ENCODE measurements at places on chromosomes 16 and 17.

GRCh38 chr17:13650096-13650675 is 48.5 kb upstream of the HS3ST3A1 start:
- H3K27ac ChIP-seq: no peak overlapping the region
- H3K4me3 ChIP-seq: no peak overlapping the region
- H3K27me3 ChIP-seq: no peaks in the 10 kb centered on the region

GRCh38 chr17:27489045-27489715 is 32.9 kb downstream of the KSR1 start:
- DNase-seq: no peak
- H3K4me1 ChIP-seq: peaks cover 22% of the 10 kb centered on the region
- no peak overlapping the region for H3K4me3 ChIP-seq

DNA sequence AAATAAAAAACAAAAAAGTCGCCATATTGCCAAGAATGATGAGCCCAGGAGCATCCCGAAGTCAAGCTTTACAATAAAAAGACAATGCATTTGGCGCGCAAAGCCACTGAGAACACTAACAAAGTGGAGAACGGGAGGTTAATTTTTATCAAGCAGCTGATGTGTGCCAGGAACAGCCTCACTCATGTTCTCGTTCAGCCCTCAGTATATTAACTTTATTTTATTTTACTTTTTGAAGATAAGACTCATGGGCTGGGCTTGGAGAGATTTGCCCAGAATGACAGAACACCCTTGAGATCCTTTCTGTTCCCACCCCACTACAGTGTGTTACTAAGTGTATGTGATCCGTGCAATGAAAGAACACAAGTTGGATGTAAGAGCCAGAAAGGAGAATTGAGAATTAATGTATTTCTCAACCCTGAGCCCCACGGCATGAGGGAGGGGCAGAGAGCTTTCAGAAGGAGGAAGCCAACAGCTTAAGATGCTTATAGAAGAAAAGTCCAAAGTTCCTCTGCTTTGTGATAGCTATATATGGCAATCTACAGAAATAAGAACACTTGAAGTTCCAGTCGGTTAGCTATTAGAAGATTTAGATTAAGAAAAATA is 48.4 kb downstream of the COTL1 start:
- peaks cover 13% of the 10 kb centered on the region for H3K4me1 ChIP-seq
- H3K27me3 ChIP-seq: no peaks in the 10 kb centered on the region
- no peak overlapping the region for H3K4me3 ChIP-seq
- no peak for DNase-seq
- H3K36me3 ChIP-seq: no peaks in the 10 kb centered on the region
- H3K27ac ChIP-seq: no peak overlapping the region

- no peaks in the 10 kb centered on the region for H3K36me3 ChIP-seq
- H3K4me1 ChIP-seq: no peaks in the 10 kb centered on the region
- H3K4me3 ChIP-seq: no peak overlapping the region
These were observed 101.9 kb downstream of the LITAF start for GRCh38 chr16:11484691-11485258.

DNA sequence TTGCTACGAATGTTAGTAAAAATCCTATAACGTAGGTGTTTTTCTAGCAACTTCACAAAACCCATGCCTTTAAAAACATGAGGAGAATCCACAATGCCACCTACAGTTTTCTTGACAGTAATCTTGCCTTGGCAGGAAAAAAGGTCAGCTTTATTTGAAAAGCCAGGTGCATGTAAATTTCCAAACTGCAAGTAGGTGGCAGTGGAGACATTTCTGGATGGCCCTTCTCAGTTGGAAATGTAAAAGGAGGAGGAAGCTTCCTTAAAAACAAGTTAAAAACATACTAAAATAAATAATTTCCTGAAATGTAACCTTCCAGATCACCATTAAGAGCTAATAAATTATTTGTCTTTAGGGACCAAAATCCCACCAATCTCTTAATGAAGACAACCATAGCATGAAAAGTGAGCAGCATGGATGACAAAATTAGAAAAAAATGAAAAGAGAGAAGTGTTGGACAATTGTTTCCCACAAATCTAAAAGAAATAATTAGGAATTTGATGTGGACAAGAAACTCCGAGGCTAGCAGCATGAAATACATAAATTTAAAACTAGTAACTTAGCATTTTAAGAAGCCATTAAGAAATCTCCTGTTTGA is 152.2 kb downstream of the SNX11 start:
- no peaks in the 10 kb centered on the region for H3K4me1 ChIP-seq
- no peak overlapping the region for H3K27ac ChIP-seq
- no peak overlapping the region for H3K4me3 ChIP-seq
- H3K36me3 ChIP-seq: no peaks in the 10 kb centered on the region
- no peak for DNase-seq

DNA sequence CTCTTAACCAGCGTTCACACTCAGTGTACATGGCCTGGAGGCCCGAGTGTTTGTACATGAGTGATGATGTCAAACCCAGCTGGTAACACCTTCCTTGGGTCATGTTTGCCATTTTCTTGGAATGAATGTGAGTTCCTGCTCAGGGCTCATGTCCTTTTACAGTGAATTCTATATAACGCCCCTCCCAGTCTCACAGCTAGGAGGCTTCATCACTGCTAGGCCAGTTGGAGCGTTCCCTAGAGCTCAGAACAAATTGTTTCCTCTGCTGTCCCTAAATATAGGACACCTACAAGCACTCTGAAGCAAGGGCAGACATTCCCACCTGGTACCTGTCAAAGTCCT is 5.5 kb downstream of the TIMM22 start:
- H3K4me3 ChIP-seq: no peak overlapping the region
- H3K4me1 ChIP-seq: peaks cover 32% of the 10 kb centered on the region
- no peak overlapping the region for H3K27ac ChIP-seq
- H3K36me3 ChIP-seq: peaks cover 28% of the 10 kb centered on the region

Measured in pancreas (tissue), 10 donors.